ENCODE measurements at places on chromosomes 12 and 14. TPM values are rescaled to one million over a fixed set of nuclear protein-coding genes. Genes with fewer than 3 reads are reported as not detected.

GRCh38 chr12:91059211-91059610 lies 1.4 kb upstream of the KERA start:
- no peak for DNase-seq

DNA sequence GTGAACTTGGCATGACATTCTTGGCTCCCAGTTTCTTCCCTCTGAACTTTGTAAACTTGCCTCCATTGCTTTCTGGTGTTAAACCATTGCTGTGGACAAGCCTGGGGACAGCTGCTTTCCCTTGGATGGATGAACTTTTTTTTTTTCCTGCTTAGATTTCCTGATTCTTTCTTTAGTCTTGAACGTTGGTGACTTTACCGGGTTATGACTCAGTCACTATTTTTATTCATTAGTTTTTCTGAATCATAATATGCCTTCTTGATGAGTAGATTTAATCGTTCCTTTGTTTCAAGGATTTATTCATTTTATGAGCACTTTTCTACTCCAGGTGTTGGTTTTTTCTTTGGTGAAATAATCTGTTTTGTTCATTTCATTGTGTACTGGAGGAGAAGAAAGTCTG lies 155.0 kb upstream of the RTL1 start:
- DNase-seq = no peak

- no peak for DNase-seq
Measured at GRCh38 chr14:52076334-52076733, 7.5 kb upstream of the NID2 start.

Gene SAMD15
- total RNA-seq = 0.45 TPM

Gene ABHD12B
- not detected for total RNA-seq

DNA sequence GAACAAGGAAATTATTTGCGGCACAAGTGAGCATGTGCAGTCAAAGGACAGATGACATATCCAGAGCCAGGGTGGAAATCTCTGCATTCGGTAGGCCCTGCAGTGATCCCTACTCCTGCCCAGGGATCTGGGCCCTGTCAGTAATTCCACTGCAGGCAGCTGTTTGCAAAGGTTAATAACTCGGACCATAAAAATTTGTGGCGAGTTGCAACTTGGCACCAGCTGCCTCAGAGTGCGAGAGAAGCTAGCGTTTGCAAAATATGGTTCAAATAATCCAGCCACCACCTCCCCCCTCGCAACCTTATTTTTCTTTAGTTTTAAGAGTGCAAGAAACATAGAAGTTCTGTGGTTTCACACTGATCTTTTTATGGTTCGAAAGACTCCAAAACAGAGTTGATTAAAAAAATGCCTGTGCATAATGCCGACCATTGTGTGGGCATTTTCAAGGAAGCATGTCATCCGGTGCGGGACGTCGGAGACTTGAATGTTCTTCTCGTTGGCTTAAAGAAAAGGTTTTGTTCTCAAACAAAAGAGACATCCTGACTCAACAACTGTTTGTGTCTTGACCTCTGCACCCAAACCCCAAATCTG lies 224.5 kb downstream of the BCL11B start:
- DNase-seq = no peak

DNA sequence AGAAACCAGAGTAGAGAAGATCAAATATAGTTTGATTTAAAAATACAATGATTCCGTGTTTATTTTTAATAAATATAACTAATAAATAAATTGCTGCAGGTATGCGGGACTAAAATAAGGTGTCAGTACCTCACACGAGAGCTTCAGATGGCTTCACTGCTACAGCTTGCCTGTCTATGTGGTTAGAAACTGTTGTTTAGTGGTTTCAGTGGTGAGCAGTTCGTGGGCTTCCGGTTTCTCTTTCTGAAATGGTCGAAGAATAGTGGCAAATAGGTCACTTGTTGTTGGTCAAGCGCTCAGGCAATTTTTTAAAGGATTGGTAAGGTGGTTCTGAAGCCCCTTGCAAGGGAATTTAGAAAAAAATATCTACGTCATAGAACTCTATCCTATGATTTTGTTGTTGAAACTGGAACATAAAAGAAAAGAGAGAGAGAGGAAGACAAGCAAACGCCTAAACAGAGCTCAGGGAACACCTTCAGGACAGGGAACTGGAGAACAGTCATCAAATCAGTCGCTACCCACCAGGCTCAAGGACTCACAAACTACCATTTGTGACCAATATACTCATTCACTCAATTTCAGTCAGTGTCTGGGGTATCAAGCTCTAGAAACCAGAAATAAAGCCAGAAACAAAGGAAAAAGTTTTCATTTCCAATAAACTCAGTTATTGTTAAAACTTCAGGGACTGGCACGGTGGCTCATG lies 31.3 kb downstream of the GABARAPL1 start:
- DNase-seq = no peak

Gene LHX5
- total RNA-seq = not detected

Gene NRIP2
- total RNA-seq = not detected

DNA sequence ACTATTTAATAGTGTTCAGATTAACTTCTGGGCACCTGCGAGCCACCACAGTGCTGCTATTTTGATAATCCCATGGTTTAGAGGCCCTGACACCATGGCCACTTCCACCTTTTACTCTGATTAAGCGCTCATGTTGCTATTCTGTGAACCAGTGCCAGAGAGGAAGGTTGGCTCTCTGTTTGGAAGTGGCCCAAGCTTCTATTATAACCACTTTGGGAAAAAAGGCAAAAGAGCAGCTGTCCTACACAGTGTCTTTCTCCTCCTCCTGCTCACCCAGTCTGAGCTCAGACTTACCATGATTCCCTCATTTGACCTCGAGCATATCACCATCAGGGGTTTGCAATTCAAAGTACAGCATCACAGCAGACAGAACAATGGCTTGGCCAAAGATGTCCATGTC lies 23.3 kb downstream of the DYRK2 start:
- no peak for DNase-seq

DNA sequence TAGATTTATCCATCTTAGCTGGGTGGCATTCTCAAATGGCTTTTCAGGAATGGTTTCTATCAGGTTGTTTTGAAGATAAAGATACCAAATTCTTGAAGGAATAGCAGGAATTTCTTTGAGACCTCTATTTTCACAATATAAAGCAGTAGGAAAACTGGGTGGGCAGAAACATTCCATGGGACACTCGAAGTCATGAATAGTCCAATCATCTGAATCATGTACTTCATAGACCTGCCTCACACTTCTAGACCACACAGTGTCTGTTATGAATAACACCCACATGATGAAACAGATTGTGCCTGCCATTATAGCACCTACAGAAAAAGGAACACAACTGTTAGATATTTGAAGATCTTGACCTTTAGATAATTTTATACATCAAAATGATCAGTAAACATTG lies 1.8 kb downstream of the KERA start:
- no peak for DNase-seq

Gene CD69
- 143 TPM for total RNA-seq

DNA sequence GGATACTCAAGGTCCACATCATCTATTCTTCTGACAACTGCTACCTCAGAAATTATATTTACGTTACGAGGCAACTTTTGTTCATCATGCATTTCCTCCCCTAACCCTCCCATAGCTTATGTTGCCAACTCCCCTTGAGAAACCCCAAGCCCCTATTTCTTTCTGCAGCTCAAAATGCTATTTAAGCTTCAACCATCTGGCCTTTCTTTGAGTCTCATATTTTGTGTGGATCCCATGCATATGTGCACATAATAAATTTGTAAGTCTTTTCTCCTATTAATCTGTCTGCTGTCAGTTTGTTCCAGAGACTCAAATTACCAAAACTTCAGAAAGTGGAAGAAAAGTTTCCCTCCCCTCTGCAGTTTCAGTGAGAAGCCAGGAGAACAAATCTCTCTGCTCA lies 444.1 kb downstream of the TRHDE start:
- no peak for DNase-seq

GRCh38 chr12:121124402-121125109 lies 8.1 kb upstream of the P2RX7 start:
- peak; percentile 22 for DNase-seq

Gene CNPY2
- 133 TPM for total RNA-seq

DNA sequence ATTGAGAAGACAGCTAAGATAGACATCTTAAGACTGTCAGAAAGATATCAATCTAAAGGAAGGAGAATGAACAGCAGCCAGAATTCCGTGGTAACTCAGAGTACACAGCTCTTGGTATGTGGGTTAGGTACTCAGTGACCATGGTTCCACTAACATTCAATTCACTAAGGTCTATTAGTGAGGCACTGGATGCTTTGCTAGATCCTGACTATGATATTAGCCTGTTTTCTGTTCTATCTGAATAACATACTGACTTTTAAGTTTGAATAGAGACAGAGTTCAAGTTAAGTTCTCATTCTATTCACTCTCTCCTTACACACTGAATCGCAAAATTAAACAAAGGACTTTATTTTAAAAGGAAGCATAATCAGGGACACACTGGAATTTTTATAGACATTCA lies 106.4 kb downstream of the PRKD1 start:
- DNase-seq = no peak

Gene MYO1H
- total RNA-seq = not detected

Gene LALBA
- not detected for total RNA-seq

GRCh38 chr14:81831128-81831820 lies 297.6 kb upstream of the SEL1L start:
- DNase-seq = no peak

GRCh38 chr12:76627346-76628135 lies 68.0 kb upstream of the OSBPL8 start:
- no peak for DNase-seq

DNA sequence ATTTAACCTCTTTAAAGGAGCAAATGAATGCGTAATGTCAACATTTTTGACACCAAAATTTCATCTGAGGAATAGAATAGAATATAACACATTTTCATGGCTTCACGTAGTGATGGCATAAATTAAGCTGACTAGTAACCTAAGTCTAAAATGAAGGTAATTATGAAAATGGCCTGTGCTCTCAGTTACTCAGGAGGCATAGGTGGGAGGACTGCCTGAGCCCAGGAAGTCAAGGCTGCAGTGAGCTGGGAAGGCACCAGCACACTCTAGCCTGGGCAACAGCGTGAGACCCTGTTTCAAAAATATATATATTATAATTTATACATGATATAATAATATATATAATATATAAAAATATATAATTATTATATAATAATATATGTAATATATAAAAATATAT lies 383.2 kb upstream of the ATP2B1 start:
- DNase-seq = no peak

Gene GOLT1B
- total RNA-seq = 34.1 TPM

GRCh38 chr14:95527387-95528002 lies 7.4 kb upstream of the GLRX5 start:
- DNase-seq = no peak

Gene GZMB
- 1,284 TPM for total RNA-seq

GRCh38 chr12:88764781-88765480 lies 184.7 kb upstream of the KITLG start:
- no peak for DNase-seq

Gene PTPN21
- 0.16 TPM for total RNA-seq

Gene TAC3
- 0.32 TPM for total RNA-seq

Gene MYF6
- total RNA-seq = not detected

DNA sequence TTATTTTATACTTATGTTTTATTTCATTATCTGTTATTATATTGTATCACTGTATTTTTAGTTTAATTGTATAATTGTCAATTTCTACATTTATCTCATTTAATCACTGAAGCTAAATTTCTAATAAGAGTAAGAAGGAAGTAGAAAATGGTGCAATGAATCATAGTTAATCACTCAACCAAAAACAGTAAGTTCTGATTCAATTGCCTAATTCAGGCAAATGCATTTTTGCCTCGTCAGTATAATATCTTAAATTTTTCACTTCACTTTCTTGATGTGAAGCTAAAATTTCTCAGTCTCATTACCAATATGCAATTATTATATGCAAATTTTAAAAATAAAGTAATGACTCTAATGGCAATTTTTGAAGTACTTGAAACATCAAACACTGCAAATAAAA lies 340.5 kb upstream of the USP15 start:
- DNase-seq = no peak

DNA sequence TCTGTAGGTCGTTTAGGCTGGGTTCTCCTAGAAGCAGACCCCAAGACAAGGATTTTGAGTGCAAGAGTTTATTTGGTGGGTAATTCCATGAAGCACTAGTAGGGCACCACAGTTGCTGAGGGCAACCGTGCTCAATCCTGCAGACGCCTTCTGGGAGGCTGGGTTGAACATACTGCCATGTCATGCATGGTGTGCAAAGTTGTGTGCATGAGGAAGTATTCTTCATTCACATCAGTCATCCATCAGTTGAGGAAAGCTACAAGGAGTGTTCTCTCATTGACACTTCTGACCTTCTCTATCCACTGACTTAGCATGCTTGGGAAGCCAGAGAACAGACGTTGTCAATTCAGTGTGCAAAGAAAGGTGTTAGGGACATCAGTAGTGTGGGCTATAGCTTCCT lies 179.2 kb downstream of the PTPN11 start:
- DNase-seq = no peak

- peak; percentile 64 for DNase-seq
Measured at GRCh38 chr12:66964629-66965028, 285.8 kb upstream of the GRIP1 start.

GRCh38 chr14:92688434-92689375 lies 59.7 kb downstream of the LGMN start:
- no peak for DNase-seq

GRCh38 chr12:93502802-93503623 lies 35.7 kb downstream of the MRPL42 start:
- DNase-seq = peak; percentile 28

Gene PTGER2
- 20.8 TPM for total RNA-seq

Gene NEUROD4
- not detected for total RNA-seq

Gene GRIN2B
- total RNA-seq = not detected

Gene FAM186B
- total RNA-seq = 0.41 TPM

DNA sequence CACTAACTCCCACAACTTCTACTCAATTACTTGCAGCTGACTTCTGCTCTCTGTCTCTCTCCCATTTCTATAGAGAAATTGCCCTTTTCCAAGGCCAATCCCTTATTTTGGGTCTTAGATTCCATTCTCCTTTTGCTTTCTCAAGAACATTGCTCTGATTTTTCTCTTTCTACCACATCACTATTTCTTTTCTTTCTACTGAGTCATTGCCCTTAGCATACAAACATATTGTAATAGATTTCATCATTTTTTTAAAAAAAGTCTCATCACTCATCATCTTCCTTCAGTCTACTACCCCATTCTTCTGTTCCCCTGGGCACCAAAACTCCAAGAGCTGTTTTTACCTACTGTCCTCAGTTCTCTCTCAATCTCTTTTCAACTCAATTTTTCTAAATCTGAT lies 4.4 kb upstream of the KCNA1 start:
- no peak for DNase-seq

GRCh38 chr12:115294453-115295133 lies 610.6 kb upstream of the TBX3 start:
- DNase-seq = no peak

GRCh38 chr14:32939254-32940065 lies 781 bp downstream of the NPAS3 start:
- DNase-seq = peak; percentile 50

- DNase-seq = no peak
Measured at GRCh38 chr14:92953526-92953925, 30.6 kb downstream of the CHGA start.

- DNase-seq = no peak
Measured at GRCh38 chr14:44763356-44763755, 198.4 kb downstream of the KLHL28 start.

Gene MDGA2
- not detected for total RNA-seq

- peak; percentile 79 for DNase-seq
Measured at GRCh38 chr14:73758392-73759182, 44.4 kb upstream of the PNMA1 start.
